ENCODE measurements at places on chromosomes 4 and X.

DNA sequence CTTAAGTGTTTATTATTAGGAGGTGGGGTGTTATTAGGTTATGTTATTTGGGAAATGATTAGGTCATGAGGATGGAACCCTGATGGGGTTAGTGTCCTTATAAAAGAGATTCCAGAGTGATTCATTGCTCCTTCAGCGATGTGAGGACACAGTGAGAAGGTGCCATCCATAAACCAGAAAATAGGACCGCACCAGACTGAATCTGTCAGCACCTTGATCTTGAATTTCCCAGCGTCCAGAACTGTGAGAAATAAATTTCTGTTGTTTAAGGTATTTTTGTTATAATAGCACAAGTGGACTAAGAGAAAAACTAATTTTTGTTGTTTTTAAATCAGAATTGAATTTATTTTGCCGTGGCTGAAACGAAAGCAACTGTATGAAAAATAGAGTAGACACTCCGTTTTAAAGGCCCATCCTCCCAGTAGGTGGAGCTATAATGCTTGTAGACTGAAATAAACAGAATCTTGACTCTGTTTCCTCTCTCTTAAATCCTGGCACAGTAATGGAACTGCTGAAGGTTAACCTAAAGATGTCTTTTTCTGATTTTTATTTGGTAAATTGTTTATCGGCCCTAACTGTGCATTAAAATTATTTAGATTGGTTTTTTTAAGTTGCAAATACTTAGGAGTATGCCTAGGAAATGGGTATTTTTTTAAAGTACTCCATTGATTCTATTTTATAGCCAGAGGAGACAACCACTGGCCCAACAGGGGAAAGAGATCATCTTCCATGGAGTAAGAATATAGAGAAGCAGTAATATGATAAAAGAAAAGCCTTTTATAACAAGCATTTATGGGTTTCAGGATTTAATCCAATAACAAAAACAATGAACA lies 133.2 kb upstream of the ADAMTS3 start:
- no peaks in the 10 kb centered on the region for H3K27me3 ChIP-seq
- H3K4me1 ChIP-seq, result peaks cover 5% of the 10 kb centered on the region
- H3K4me3 ChIP-seq, result peak overlapping the region; percentile 47

DNA sequence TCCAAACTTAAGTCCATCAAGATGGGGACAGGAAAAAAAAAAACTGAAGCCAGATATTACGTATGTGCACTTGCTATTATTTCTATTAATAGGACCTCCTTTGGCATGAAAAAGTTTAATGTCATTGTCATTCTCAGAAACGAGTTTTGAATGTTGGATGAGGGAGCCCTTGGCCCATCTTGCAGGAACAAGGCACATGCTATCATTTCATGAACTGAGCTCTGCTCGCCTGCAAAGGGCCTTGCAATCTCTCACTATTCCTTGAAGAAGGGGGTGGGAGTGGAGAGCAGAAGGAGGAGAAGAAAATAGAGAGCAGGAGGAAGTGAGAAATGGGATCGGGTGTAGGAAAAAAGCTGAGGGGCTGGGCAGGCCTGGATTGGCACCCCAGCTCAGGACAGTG lies 34.3 kb upstream of the SPATA4 start:
- no peak for DNase-seq
- no peaks in the 10 kb centered on the region for H3K36me3 ChIP-seq
- no peaks in the 10 kb centered on the region for H3K27me3 ChIP-seq
- no peak overlapping the region for H3K27ac ChIP-seq
- no peaks in the 10 kb centered on the region for H3K4me1 ChIP-seq
- H3K4me3 ChIP-seq, result no peak overlapping the region

- H3K4me1 ChIP-seq, result no peaks in the 10 kb centered on the region
- DNase-seq, result no peak
- H3K27ac ChIP-seq, result no peak overlapping the region
- no peaks in the 10 kb centered on the region for H3K36me3 ChIP-seq
Measured at GRCh38 chr4:85175190-85175589, 208.7 kb upstream of the WDFY3 start.

DNA sequence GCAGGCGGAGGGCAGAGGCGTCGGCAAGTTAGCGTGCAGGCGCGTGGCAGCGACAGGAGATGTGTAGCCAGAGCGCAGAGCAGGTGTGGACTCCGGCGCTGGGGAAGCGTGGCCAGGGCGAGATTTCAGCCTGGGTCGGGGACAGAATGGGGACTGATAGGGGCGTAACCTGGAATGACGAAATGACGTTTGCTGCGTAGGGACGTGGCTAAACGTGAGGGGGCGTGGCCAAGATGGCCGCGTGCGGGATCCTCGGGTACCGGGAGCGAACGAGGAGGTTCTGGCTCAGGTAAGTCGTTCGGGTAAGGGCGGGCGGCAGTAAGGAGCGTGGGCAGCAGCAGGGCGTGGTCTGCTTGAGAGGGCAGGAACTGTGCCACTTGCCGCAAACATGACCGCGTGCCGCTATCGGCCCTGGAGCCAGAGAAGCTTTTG lies 10.9 kb upstream of the CLTRN start:
- DNase-seq, result peak; percentile 88
- H3K27me3 ChIP-seq, result no peaks in the 10 kb centered on the region
- H3K36me3 ChIP-seq, result no peaks in the 10 kb centered on the region
- H3K4me3 ChIP-seq, result peak overlapping the region; percentile 76
- peaks cover 8% of the 10 kb centered on the region for H3K4me1 ChIP-seq

DNA sequence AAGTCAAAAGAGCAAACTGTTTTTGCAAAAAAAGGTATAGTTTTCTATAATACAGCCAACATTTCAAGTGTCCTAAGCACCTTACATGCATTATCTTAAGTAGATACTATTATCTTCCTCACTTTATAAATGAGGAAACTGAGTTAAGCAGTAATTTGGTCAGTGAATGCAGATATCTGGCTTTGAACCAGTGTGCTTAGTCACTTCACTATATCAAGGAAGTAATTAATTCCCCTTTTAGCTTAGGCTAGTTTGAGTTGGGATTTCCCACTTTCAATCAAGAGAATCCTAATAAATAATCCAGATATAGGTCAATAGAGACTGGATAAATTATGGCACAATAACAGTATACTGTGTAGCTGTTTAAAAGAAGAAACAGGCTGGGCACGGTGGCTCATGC lies 14.8 kb downstream of the SPINK2 start:
- no peak overlapping the region for H3K4me3 ChIP-seq
- DNase-seq, result no peak
- no peaks in the 10 kb centered on the region for H3K27me3 ChIP-seq
- no peaks in the 10 kb centered on the region for H3K4me1 ChIP-seq
- H3K27ac ChIP-seq, result no peak overlapping the region
- no peaks in the 10 kb centered on the region for H3K36me3 ChIP-seq

GRCh38 chr4:44056721-44057151 lies 391.9 kb downstream of the KCTD8 start:
- H3K4me1 ChIP-seq, result no peaks in the 10 kb centered on the region
- no peak for DNase-seq
- no peaks in the 10 kb centered on the region for H3K36me3 ChIP-seq
- no peak overlapping the region for H3K4me3 ChIP-seq

DNA sequence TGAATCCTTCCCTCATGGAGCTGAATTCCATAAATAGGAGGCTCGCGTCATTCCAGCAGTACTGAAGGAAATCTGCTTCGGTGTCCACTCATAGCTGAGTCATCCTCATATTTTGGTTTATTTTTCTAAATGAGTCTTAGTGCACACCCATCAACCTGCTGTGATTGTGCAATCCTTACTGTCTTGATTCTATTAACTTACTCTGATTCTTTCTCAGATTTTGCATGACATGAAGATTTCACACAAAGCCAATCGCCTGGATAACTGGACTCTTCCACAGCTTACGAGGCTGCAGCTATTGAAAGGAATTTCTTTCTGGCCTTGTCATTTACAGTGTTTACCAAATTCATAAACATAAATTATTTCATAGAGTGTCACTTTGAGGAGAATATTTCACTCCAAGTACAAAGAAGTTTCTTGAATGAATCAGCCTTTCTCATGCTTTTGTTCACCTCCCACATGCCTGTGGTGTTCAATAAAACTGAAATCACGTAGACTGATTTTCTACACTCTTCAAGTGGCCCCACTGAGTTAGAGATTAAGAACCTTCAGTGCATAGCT lies 207.6 kb upstream of the SLITRK2 start:
- H3K36me3 ChIP-seq, result no peaks in the 10 kb centered on the region
- H3K27me3 ChIP-seq, result no peaks in the 10 kb centered on the region
- H3K4me3 ChIP-seq, result no peak overlapping the region
- no peak for DNase-seq
- no peaks in the 10 kb centered on the region for H3K4me1 ChIP-seq

DNA sequence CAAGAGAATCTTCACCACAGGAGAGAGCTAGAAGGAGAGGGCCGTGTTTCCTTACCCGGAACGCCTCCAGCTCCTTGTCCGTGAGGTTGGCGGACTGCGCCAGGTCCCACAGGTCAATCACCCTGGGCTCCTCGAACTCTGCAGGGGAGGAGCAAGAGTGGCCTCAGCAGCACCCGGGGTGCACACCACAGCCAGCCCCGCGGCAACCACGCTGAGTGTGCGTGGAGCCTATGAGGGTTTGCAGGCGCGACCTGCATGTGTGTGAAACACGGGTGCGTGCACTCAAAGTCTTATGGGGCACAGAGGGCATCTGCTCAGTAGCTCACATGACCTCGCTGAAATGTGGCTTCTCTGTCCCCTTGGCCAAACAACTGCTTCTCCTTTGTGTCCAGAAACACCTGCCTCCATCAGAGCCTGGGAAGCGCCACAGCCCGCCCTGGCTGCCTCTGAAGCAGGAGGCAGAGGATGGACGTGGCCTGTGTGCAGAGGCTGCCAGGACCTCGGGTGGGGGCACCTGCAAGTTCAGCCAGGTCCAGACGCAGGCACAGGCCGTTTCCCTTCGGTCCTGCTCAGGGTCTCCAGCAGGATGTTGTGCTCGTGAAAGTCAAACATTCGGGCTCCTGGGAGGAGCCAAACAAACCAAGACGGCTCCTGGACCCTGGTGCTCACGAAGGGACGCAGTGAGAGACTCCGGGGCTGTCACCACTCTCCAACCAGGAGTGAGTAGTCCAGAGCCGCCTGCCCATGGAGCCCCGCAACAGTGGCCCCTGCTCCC lies 16.0 kb downstream of the LRPAP1 start:
- no peaks in the 10 kb centered on the region for H3K27me3 ChIP-seq
- no peaks in the 10 kb centered on the region for H3K4me1 ChIP-seq
- H3K36me3 ChIP-seq, result peaks cover 94% of the 10 kb centered on the region
- H3K4me3 ChIP-seq, result no peak overlapping the region
- no peak overlapping the region for H3K27ac ChIP-seq

DNA sequence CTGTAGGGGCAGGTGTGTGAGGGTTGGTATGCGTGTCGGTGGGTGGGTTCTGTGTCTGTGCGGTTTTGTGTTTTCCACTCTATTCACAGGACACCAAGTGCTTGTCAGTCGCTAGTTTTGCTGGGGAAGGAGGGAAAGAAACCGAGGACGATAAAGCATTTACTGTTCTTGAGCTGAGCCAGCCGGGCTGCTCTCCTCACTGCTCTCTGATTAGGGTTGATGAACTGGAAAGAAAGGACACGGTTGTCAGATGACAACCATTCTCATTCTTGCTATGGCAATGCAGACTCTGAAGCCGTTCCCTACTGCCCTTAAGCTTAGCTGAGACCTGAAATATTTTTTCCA lies 832 bp downstream of the EGFL6 start:
- no peak overlapping the region for H3K27ac ChIP-seq
- H3K36me3 ChIP-seq, result no peaks in the 10 kb centered on the region
- DNase-seq, result no peak
- no peaks in the 10 kb centered on the region for H3K4me1 ChIP-seq

DNA sequence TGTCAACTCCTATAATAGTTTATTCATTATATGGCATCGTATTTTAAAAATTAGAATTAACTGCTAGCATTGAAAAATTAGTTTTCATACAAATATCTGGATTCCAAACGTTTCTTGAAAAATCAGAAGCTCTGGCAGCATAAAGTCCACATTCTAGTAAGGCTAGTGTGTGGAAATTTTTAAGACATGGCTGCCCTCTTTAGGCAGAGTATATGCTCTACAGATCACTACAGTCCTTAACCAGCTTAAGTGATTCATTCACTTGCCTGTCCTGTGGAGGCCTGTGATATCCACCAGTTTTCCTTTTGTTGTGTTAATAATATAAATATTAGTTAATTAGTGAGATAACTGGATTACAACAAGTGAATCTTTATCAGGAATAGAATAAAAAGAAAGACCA lies 287.2 kb downstream of the OPHN1 start:
- no peaks in the 10 kb centered on the region for H3K4me1 ChIP-seq
- H3K4me3 ChIP-seq, result no peak overlapping the region
- no peak for DNase-seq
- no peaks in the 10 kb centered on the region for H3K36me3 ChIP-seq

DNA sequence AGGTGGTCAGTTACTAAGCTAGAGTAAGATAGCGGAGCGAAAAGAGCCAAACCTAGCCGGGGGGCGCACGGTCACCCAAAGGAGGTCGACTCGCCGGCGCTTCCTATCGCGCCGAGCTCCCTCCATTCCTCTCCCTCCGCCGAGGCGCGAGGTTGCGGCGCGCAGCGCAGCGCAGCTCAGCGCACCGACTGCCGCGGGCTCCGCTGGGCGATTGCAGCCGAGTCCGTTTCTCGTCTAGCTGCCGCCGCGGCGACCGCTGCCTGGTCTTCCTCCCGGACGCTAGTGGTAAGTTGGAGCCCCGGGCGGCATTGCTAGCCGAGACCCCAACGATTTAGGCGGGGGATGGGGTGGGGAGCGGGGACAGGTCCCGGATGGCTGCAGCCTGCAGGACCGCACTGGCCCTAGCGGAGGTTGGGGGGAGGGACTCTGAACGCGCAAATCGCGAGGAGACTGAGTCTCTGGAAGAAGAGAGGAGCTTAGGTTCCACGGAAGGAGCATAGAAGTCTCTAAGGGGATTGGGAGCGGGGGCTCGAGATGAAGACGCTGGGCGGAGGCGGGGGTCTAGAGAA lies 573 bp downstream of the HTR2C start:
- no peaks in the 10 kb centered on the region for H3K4me1 ChIP-seq
- no peak overlapping the region for H3K27ac ChIP-seq
- H3K4me3 ChIP-seq, result peak overlapping the region; percentile 6
- H3K36me3 ChIP-seq, result no peaks in the 10 kb centered on the region
- no peak for DNase-seq

GRCh38 chrX:48468693-48469691 lies 1.1 kb downstream of the SLC38A5 start:
- H3K4me3 ChIP-seq, result peak overlapping the region; percentile 44
- no peaks in the 10 kb centered on the region for H3K36me3 ChIP-seq
- H3K27me3 ChIP-seq, result no peaks in the 10 kb centered on the region
